Stimulated activated CD8-positive, alpha-beta memory T cell treated with anti-CD3 and anti-CD28 coated beads, Interleukin-15, amount 100 ng/mL, for 24 hours (primary cell): ENCODE measurements at places on chromosomes 6 and 20.

- no peak for DNase-seq
These were observed 25.5 kb upstream of the ASXL1 start for GRCh38 chr20:32332614-32333013.

DNA sequence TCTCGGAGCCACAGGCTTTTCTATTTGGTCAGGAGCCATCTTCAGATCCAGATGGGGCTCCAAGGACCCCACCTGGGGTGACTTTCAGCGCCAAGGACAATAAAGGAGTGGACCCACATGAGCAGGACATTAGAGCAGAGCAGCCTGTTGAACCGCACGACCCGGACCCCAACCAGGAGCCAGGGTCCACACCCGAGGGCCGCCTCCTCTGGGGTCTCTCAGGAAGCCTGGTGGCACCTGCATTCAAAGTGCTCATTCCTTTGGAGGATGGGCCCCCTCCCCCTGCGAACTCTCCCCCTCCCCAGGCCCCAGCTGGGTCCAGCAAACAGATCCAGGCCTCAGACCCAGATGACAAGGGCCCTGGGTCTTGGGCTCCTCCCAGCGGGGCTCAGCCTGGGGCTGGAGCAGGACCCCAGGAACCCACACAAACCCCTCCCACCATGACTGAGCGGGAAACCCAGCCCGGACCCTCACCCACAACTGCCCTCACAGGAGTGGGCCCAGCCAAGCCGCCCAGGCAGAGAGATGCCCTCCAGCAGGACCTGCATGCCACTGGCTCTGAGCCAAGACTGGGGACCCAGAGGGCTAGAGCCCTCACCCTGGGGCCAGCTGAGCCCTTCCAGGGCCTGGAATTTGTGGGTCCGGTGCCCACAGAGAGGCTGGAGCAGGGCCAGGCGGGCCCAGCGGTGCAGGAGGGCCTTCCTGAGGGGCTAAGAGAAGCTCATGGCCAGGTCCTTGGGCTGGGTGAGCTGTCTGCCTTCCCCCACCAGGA, 23.9 kb downstream of the RAB44 start:
- no peak for DNase-seq

DNA sequence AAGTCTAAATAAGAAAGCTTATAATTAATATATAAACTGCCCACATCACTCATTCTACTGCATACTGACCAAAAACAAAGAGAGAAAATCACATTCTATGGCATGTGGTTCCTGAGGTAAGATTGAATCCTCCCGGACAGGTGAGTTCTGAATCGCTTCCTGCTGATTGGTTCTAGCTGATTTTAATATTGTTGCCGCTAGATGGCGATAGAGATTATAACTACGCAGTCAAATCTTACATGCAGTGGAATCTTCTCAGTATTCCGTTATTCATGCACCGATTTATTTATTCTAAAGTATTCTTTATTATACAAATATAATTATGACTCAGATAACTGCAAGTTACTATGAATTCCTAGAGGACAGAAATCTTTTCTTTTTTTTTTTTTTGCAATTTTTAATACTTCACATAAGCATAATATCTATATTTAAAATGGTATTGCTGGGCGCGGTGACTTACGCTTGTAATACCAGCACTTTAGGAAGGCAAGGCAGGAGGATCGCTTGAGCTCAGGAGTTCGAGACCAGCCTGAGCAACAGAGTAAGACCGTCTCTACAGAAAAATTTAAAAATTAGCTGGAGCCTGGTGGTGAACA, 24.2 kb upstream of the TMX4 start:
- DNase-seq: no peak

DNA sequence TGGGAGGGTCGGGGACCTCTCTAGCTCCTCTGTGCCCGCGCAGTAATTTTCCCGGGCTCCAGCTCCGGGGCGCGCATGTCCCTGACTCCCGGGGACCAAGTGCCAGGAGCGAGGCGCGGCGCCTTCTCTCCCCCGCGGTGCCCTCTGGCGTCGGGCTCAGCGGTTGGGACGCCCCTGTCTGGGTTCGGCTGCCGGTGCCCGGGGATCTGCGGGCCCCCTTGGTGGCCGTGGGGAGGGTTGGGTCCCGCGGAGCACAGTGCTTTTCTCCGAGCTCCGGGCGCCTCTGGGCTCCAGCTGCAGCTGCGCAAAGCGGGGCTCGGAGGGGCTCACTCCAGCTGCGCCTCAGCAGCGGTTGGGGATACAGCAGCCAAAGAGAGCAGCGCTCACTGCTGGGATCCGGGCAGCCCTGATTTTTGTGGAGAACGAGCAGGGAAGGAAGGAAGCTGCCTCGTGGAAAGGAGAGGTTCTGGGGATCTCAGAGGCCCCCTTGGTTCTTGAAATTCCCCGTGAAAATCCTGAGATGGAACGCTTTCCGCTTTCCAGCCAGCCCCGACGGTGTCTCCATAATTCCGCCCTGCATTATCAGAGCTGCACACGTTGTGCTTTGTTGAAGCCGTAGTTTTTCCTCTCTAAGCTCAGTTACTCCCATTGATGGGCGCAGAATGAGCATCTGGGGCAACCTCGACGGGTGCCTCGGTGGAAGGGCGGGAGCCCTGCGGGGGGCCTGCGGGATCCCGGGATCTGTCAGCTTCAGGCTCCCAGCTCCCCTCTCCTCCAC, 861 bp downstream of the PPP1R14C start:
- no peak for DNase-seq

- DNase-seq: no peak
These were observed 245.2 kb downstream of the TPBG start for GRCh38 chr6:82608781-82609180.

GRCh38 chr20:22559711-22560318, 24.6 kb downstream of the FOXA2 start:
- DNase-seq: no peak

DNA sequence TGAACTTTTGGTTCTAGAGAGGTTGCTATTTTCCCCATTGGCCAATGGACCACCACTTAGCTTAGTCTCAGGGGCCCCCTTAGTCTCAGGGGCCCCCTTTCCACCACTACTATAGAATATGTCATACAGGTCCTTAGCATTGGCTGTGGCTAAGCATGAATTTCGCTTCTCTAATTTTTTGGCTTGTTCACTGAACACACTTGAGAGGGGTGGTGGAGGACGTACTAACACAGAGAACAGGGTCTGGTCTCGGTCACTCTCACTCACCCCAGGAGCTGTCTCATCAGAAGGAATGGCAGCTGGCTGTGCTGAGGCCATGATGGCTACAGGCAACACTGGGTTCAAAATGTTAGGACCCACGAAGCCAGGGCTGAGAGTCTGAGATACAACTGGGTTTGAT, 30.3 kb downstream of the ZNF318 start:
- no peak for DNase-seq

GRCh38 chr6:37741757-37742400, 44.2 kb upstream of the MDGA1 start:
- DNase-seq: no peak

DNA sequence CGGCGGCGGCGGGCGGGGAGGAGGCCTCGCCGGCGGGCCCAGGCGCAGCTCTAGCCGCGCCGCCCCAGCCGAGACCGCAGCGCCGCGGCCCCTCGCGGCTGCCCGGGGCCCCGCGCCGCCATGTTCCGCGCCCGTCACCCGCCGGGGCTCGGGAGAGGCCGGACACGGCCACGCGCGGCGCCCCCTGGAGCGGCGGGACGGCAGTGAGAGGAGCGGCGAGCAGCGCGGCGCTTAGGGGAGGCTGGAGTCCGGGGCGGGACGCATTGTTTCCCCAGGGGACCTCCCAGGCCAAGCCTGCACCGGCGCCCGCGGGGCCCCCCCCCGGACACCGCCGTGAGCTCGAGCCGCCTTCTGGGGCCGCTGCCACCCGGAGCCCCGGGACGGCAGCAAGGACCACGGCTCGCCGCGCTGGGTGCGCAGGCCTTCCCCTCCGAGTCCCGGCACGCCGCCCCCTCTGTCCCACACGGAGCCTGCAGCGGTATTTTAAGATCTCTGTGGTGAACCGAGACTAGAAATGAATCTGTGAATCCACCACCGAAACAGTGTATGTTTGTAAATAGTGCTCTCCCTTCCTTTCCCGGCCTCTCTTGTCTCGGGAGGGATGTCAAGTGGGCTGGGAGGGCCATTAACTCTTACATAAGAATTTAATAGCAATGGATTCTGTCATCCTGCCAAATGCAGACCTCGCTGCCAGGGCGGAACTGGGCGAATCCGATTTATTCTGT, 424 bp upstream of the KIF13A start:
- no peak for DNase-seq

GRCh38 chr20:8385247-8385646, 253.2 kb downstream of the PLCB1 start:
- no peak for DNase-seq

GRCh38 chr6:1424306-1424927, 35.0 kb downstream of the FOXF2 start:
- no peak for DNase-seq

DNA sequence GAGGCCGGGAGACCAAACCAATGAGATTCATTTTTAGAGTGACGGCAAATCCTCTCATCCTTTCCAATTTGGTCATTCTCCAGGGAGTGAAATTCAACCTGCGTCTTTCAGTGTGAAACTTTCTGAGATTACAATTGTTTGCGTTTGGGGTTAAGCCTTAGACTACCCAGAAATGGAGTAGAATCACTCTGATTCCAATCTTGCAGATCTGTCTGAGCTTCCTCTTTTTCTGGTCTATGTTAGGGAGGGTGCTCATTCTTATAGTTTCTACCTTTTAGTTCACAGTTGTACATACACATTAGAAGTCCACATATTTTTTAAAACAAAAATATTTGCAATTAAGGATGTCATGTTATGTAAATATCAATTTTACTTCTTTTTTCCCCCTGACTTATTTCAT, 183.0 kb upstream of the PHACTR1 start:
- no peak for DNase-seq

DNA sequence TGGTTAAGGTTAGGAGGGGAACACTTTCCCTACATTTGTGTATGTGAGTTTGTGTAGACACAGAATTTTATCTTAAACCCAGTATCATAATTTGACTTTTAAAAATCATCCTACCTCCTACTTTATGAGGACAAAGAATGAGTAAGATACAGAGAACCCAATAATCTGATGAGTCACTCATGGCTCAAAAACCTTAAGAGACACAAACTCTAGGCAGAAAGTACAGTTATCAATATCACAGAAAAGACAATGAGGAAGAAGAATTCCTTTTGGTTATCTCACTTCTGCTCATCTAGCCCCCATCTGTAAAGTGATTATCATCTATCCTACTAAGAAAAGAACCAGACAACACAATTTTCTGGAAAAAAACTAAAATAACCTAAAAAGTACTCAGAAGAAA, 87.7 kb downstream of the EPB41L2 start:
- DNase-seq: no peak

GRCh38 chr6:150788089-150788488, 77.4 kb upstream of the MTHFD1L start:
- DNase-seq: no peak

DNA sequence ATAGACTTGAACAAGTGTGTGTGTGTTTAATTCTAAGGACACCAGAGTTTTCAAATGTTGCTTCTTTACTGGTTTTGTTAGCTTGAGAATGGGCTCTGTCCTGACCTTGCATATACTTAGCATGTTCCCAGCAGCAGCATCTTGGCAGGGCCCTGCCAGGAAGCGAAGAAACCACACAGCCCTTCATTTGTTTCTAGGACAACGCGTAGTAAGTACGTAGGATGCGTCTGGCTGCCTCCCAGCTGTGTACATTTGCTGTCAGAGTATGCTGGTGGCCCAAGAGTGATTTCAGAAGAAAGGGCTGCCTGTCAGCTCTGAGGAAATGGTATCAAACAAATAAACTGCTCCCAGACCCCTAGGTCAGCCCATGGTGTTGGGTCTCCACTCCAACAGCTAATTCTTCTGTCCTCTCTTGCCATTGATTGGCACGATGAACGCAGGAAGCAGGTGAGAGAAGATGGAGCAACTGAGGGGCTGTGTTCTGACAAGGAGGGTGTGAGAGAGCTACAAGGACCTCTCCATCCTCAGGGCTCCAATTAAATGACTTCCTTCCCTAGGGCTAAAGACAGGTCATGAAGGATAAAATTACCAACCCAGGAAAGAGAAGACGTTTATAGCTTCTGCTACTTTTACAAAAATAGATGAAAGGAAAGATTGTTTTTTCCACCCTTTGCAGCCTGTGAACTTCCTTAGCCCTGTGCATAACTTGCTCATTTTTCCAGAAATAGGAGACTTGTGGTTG, 55.9 kb upstream of the HDDC2 start:
- DNase-seq: no peak

DNA sequence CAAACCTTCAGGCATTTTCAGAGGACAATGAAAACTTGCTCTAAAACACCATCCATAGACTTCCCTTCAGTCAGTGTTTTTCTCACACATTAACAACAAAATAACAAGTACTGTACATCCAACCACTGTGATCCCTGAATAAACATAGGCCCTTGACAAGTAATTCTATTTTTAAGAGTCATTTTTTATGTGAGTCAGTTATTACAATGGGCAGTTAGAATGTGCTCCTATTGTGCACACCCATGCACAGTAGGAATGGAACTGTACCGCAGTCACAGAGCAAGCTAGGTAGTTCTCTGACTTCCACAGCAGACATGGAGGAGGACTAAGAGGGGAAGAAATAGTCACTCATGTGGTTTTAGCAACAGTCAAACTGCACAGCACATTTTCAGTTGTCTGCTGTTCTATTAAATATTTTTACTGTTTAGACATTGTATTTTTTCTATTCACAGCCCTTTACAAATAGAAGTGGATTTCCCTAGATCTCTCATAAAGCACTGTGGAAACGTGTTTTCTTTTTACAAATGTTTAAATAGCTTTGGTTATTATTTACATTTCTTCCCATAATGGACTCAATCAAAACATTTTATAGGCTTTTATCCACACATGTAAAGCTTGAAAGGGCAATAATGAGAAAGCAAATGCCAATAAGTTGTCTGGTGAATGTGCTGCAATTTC, 100.4 kb downstream of the JAG1 start:
- DNase-seq: no peak

- no peak for DNase-seq
These were observed 134.2 kb downstream of the CARMIL1 start for GRCh38 chr6:25413207-25413905.

DNA sequence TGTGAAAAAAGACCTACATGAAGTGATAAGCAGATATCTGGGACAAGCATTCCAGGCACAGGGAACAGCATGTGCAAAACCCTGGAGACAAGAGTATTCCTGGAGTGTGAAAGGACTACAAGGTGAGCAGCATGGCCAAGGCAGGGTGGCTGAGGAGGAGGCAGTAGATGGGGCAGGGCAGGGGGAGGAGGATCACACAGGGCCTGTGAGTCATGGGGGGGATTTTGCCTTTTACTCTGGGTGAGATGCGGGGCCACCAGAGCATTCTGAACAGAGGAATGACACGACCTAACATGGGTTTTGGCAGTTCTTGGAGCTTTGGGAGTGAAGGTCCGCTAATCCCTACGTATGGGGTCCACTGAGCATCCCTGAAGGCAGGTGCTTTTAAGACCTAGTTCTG, 69.8 kb upstream of the CCN6 start:
- DNase-seq: no peak

DNA sequence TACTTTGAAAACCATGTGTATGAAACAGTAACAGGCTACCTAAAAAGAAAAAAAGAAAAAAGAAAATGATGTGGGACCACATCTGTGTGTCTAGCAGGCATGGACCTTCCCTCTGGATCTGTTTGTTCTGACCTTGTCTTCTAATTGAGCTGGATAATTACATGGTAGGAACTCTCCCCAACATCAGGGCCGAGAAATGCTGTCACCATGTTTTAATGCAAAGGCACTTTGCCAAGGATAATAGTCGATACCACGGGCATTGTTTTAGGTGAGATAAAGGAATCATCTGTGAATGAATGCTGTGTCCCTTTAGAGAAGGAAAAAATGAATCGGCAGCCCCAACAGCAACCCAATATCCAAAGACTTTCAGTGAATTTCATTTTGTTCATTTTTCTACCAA, 149.1 kb downstream of the ZDHHC14 start:
- no peak for DNase-seq

- DNase-seq: no peak
These were observed 173.6 kb downstream of the ANKRD60 start for GRCh38 chr20:58054780-58055373.
